Fibroblast of the aortic adventitia (primary cell): ENCODE measurements at places on chromosomes 2 and 18. TPM values are rescaled to one million over a fixed set of nuclear protein-coding genes. Genes with fewer than 3 reads are reported as not detected.

The MTCL1 gene
- 54.9 and 60.6 TPM in 2 replicates for total RNA-seq

The TEKT4 gene
- total RNA-seq: not detected in 2 replicates

The GBX2 gene
- total RNA-seq: 0.25 TPM in 1 of 2 replicates, not detected in the other

The PSTPIP2 gene
- total RNA-seq: 2.0 and 6.4 TPM in 2 replicates

The CPS1 gene
- total RNA-seq: 24.6 and 35.7 TPM in 2 replicates

The RASGRP3 gene
- total RNA-seq: 5.9 and 7.8 TPM in 2 replicates
